Kidney tubule cell (primary cell): ENCODE measurements at places on chromosomes 7 and 10.

DNA sequence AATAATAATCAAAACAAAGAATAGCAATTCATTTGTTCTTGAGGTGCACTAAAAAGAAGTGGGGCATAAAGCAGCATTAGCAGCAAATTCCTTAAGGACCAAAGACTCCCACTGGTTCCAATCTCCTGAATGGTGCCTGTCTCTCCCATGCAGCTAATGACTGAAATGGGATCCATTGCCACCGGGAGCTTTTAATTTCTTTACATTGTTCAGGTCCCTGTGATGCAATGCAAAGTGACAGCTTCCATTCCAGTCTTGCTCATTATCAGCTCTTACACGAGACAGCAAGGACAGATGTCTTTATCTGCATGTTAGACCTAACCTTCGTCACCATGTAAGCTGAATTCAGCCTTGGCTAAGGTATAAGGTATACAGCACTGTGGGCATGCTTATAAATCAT, 148.1 kb downstream of the POU6F2 start:
- no peak for DNase-seq

DNA sequence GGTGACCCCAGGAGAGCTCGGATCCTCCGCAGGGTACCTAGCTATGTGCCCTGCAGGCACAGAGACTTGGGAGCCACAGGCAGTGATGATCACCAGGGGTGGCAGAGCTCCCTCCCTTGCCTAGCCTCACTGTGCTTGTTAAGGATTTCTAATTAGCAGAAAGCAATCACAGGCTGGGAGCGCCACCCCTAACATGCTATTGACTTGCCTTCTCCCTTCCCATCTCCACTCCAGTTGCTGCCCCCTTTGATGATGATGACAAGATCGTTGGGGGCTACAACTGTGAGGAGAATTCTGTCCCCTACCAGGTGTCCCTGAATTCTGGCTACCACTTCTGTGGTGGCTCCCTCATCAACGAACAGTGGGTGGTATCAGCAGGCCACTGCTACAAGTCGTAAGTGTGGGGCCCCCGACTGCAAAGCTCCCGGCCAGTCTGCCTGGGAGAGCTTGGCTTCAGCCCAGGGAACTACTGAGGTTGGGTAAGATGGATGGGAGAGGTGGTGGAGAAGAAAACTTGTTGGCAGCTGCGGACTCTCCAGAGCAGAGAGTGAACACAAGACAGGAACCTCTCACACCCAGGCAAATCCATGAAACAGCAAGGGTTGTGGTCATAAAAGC, 1.2 kb downstream of the PRSS1 start:
- no peak for DNase-seq

- no peak for DNase-seq
These were observed 886.8 kb downstream of the LRMDA start for GRCh38 chr10:76318211-76318610.

DNA sequence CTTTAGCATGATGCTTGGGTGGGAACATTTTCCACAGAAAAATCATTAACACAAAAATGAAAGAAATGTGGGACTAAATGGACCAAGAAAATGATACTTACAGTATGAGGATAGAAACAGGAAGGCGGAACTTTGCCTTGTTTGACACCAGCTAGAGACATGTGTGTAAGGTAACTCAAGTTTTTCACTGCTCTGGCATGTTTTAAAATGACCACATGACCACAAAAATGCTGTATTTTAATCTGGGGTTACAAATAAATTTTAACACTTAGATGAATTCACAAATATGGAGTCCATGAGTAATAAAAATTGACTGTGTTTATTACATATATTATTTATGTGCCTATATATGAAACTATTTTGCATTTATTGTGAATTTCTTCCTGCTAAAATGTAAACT, 100.9 kb upstream of the PHYHIPL start:
- DNase-seq: no peak

DNA sequence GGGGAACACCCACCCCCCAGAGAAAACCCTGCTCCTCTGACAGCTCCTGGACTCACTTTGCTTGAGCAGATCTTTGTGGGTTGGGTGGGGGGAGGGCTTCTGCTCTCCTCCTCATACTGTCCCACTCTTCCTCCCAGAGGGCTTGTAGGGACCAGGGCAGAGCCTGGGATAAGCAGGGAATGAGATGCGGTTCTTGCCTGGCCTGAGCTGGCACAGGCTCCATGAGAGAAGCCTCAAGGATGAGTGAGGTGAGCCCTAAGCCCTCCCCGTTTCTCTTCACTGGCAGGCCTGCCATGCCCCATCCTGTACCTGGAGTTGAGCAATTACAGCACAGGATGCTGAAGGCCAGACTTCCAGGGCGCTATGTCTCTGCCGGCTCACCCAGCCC, 134.7 kb downstream of the ADAM12 start:
- no peak for DNase-seq

GRCh38 chr10:46522295-46523118, 34.0 kb downstream of the GPRIN2 start:
- no peak for DNase-seq

- DNase-seq: no peak
These were observed 28.2 kb upstream of the ECHDC3 start for GRCh38 chr10:11713963-11714362.

- no peak for DNase-seq
These were observed 155.7 kb upstream of the HGF start for GRCh38 chr7:81925530-81925929.

DNA sequence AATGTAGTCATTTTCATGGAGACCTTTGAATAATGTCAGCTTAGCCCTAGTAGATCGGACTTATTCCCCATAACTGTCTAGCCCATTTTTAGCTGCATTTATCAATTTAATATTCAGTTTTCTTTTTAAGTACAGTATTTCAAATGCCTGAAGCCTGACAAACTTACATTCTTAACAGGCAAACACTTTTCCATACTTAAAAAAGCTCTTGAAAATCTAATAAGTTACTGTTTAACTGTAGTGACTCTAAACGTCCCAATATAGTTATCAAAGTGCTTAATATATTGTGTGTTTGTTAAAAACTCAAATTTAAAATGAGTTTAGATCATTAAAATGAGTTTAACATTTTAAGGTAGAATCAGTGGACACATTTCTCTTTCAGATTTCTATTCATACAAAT, 44.9 kb downstream of the PON1 start:
- no peak for DNase-seq

DNA sequence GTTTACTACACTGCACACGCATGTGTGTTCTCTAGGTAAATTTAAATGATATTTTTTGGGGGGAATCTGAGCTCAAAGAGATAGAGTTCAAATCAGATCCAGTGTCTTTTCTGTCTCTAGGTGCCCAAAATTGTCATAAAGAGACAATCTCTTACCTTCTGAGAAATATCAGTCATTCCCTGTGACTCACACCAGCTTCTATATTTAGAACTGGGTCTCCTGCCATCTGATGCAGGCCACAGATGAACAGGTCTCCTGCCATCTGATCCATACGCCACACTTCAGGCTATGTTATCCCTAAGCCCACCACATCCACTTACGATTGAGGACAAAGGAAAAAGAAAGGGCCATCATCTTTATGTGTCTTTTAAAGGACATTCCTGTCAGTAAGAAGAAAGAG, 136.3 kb upstream of the LAMB4 start:
- DNase-seq: peak; percentile 46

DNA sequence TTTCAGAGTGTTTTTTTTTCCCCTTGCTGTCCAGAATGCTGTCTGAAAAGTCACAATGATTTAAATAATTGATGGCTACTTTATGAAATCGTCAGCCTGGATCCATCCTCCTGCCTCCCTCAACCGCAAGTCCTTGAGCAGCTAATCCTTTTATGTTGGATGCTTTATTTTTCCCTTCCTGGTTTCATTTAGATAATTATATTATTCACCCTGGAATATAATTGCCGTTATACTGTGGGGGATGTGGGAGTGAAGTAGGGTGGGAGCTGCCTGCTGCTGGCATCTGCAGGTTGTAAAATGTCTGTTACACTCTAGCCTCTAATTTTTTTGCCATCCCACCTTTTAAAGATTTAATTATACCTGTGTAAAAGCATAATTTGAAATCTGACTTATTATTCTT, 290.5 kb upstream of the LRGUK start:
- DNase-seq: no peak

DNA sequence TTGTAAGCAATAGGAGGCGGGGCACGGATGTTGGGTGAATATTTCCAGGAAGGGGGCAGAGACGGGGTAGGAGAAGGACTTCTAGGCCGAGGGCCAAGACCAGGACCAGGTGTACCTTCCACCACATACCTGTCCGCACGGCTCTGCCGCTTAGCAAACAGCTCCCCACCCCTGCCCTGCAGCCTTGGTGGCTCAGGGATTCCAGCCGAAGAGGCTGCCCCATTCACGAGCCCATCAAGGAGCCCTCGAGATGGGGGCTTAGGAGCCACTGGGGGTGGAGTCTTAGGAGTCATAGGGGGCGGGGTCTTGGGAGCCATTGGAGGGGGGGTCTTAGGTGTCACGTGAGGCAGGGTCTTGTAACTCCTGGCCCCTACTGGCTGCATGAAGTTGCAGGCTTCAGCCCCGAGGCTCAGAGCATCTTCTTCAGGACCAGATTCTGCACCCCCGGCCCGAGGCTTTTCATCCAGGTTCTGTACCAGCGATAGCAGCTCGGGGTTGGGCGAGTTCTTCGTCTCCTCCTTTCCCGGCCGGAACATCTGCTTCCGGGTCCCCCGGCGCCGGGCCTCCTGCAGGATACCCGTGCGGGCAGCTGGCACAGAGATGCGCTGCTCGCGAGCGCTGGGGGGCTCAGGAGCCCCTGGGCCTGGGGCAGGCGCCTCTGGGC, 6.1 kb upstream of the MYOZ1 start:
- DNase-seq: peak; percentile 45

- DNase-seq: peak; percentile 51
These were observed 8.8 kb upstream of the STMP1 start for GRCh38 chr7:135653340-135654080.

DNA sequence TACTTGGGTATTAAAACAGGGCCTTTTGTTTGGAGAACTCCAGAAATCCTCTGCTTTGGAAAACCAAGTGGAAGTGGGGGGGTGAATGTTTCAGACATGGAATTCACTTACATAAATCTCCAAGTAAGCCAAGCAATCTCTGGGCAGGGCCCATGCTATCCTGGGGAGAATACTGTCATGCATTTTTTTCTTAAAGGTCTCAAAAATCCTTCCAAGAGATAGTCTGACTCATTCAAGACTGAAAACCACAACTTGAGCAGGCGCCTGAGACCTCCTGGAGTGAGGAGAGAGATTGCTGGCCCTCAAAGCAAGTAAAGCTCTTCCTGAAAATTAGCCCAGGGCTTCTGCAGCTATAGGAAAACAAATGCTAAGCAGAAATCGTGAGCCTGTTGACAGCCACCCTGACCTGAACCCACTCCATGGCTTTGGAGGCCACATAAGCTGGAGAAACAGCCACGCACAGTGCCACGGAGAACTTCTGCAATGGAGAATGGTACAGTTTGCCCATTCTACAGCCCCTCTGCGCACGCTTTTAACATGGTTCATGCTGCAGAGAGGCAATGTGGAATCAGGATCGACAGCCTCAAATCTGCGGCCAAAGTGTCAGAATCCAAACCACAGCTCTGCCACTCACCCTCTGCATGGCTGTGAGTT, 203.1 kb upstream of the AUTS2 start:
- DNase-seq: peak; percentile 53

DNA sequence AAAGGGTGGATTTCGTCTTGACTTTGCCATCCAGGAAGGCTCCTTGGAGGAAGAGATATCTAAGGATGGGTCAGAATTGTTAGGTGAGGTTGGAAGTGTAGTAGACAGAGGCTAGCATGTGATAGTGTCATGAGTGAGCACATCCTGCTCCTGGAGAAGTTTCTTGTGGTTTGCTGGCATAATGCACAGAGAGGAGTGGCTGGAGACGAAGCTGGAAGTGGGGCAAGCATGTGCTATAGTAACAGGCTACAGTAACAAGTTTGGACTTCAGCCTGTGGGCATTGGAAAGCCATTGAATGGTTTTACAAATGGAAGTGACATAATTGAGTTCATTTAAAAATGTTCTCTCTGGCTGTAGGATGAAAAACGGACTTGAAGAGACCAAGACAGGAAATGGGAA, 175.6 kb upstream of the VWC2 start:
- no peak for DNase-seq

GRCh38 chr10:132834891-132835847, 49.2 kb upstream of the NKX6-2 start:
- DNase-seq: no peak

DNA sequence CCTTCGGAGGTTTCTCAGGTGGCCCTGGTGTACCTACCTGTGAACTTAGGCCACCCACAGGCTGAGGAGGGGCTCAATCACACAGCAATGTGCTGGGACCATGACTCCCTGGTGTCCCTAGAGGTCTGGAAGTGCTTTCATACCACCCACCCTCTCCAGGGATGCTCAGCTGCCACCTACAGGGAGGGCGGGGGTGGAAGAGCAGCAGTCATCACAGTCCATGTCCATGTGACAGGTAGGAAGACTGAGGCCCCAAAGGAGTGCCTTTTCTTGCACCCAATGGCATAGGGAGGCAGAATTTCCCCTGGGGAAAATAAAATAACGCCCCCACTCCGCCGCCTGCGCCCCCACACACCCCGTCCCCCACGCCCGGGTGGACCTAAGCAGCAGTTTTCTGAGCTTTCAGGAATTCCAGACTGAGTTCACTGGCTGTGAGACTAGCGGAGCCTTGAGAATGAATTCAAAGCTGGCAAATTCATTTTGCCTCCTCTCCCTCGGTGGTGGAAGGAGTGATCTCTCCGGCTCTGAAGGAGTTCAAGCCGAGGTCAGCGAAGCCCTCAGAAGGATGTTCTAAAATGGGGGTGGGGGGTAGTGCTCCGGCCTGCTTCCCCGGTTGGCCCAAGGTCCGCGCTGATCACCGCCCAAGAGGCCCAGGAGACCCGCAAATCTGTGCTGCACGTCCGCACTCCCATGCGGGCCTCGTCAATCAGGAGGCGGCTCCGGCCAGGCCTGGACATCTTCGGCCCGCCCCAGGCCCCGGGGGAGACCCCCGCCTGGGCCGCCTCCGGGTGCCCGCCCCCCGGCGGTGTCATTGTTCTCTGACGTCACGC, 2.1 kb upstream of the ZMIZ1 start:
- DNase-seq: peak; percentile 47

DNA sequence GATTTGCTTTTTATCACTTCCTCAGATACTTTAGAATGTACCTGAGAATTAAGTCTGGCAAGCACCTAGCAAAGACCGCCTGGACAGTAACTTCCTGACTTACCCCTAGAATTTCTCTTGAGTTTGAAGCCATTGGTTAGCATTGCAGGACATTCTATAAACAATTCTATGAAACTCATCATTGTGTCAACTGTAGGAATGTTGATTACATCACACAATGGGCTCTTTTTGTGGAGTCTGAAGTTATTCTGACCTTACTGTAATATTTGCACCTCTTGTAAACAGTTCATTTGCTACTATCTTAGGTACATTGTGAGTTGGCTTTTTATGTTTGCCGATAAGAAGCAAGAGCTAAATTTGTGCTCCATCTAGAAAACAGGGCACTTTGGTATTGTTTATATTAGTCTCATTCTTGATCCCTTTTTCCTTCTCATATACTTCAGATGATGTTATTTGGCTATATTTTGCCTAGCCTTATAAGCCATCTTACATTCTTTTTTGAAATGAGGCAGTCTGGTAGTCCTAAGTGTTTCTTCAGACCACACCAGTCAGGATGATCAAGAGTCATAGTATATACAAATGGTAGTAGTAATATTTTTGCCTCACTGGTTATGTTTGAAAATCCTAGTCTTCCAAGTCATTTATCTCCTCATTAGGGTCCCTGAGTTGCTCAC, 52.4 kb downstream of the CASD1 start:
- peak; percentile 37 for DNase-seq
